ENCODE measurements at places on chromosomes 6 and 20.

DNA sequence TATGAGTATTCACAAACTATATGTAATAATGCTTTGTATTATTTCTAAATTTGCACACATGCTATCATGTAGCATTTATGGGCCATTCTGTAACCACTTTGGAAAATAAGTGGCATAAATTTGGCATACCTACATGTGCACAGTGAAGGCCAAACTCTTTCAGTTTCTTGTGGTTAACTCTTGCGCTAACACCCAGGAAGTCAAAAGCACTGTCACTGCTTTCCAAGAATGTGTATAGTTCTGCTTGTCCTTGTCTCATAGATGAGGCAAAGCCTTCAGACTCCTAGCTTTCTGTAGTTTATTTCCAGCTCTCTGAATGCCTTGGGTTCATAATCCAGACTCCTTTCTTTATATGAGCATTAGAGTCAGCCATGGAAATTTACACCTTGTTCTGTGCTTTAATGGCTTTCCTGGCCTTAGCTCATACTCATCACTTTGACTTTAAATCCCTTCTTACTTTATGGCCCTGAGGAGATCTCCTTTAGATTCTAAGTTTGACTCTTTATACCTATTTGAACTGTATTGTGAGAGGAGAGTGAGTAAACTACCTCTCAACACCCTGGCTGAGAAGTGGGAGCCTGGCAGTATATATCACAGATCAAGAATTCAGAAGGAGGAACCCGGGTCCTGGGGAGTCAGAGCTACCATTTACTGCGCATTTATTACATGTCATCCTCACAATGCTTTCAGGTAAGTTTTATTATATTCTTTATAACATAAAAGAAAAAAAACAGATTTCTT is 949 bp upstream of the SLC17A3 start:
- no peak for DNase-seq

GRCh38 chr6:42453654-42454427 is 2.1 kb upstream of the TRERF1 start:
- DNase-seq = no peak

DNA sequence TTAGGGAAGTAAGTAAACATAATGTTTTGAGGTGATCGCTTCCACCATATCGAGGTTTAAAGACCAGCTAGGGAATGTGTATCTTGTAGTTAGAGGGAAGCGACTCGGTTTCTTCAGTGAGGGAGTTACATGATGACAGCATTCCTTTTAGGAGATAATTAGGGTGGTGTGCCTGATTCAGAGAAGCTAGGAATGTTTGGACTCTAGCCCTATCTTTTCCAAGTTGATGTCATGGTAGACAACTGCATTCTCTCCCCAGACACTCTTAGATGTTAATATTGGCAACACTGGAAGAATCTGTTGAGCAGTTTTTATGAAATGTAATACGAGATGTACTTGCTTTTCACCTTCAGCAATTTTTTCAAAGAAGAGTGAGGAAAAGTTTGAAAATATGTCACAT is 12.9 kb upstream of the HIVEP1 start:
- no peak for DNase-seq

DNA sequence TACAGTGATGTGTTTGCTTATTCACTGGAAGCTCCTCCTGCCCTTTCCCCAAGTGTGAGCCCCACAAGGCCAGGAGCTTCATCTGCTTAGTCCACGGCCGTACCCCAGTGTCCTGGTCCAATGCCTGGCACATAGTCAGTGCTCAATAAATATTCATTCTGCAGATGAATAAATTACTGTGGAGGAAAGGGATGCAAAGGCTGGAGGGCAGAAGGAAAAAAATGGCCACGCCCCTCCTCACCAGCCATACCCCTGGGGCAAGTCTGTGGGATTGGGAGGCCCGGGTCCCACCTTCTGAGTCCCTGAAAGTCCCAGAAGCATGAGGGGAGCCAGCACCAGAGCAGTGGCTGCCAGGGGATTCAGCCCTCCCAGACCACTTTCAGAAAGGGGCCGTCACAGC is 65.5 kb downstream of the GRM4 start:
- DNase-seq = no peak

GRCh38 chr6:88163616-88164015 is 2.5 kb downstream of the CNR1 start:
- DNase-seq = no peak

DNA sequence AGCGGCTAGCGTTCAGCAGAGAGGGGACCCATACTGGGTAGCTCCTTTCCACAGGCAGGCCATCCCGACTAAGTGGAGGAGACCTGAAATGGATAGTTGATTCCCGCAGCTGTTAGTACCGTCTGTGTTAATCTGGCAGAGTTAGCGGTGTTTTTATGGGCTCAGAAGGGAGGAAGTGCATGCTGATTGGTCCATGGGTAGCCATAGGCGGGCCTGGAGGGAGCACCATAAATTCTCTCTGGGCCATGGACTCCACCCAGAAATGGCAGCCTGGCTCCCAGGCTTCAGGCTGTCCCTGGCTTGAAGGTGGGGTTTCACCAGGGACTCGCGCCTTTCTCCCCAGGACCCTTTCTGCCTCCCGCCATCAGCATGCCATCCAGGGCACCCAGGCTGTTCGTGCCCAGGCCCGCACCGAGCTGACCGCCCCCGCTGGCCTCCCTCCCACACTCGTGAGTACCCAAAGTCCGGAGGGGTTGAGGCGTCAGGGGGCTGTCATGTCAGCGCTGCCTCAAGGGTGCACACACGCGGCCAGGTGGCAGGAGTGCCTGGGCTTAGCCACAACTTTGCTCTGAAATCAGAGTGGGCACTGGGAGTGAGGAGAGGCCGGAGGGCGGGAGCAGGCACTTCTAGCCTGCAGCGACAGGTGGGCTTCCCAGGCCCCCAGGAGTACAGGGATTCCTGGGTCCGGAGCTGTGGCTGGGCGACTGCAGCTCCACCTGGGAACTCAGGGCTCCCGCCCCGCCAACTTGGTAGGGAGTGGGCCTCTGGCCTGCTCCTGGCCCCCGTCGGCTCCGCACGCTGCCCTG is 694.3 kb upstream of the FLRT3 start:
- no peak for DNase-seq

- no peak for DNase-seq
Observed at GRCh38 chr6:137269803-137270202, 50.6 kb upstream of the IFNGR1 start.

- no peak for DNase-seq
Observed at GRCh38 chr20:38547288-38548085, 33.5 kb upstream of the ADIG start.

GRCh38 chr20:3863317-3863716 is 16.7 kb downstream of the MAVS start:
- no peak for DNase-seq

GRCh38 chr20:23301436-23302050 is 49.0 kb upstream of the NXT1 start:
- DNase-seq = no peak

DNA sequence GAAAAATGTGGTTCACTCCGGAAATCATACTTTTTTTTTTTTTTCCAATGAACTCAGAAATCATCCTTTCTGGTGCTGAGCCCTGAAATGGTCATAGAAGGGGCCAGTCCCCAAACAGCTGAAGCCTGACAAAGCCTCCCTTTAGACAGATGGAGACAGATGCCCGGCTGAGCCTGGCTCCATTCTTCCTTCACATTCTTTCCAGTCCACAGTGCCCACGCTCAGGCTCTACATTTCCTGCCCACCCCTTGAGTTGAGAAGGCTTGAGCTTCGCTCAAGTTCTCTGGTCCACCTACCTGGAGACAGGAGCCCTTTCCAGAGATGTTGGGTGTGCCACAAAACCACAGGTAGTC is 41.2 kb downstream of the KCNK5 start:
- no peak for DNase-seq

DNA sequence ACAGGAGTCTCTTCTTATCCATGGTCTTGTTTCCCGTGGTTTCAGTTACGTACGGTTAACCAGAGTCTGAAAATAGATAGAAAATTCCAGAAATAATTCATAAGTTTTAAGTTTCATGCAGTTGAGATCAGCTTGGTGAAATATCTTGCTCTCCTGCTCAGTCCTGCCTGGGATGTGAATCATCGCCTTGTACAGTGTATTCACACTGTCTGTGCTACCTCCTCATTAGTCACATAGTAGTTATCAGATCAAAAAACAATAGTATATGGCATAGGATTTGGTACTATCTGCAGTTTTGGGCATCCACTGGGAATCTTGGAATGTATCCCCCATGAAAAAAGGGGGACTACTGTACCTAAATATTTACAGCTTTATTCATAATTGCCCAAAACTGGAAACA is 22.7 kb upstream of the MOCS1 start:
- no peak for DNase-seq

DNA sequence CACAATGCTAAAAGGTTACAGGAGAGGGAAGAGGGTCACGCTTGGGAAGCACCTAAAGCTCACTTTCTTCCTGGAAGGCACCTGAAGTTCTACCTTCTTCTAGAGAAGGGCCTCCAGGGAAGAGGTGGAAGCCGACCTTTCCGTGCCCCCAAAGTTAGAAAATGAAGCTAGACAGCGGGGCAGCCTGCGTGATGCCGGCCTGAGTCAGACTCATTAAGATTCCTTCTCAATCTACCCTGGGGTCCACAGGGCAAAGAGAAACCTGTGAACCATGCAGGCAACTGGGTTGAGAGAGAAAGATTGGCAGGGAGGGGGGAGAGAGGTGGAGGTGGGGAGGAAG is 54.8 kb upstream of the CCDC167 start:
- DNase-seq = peak; percentile 25

DNA sequence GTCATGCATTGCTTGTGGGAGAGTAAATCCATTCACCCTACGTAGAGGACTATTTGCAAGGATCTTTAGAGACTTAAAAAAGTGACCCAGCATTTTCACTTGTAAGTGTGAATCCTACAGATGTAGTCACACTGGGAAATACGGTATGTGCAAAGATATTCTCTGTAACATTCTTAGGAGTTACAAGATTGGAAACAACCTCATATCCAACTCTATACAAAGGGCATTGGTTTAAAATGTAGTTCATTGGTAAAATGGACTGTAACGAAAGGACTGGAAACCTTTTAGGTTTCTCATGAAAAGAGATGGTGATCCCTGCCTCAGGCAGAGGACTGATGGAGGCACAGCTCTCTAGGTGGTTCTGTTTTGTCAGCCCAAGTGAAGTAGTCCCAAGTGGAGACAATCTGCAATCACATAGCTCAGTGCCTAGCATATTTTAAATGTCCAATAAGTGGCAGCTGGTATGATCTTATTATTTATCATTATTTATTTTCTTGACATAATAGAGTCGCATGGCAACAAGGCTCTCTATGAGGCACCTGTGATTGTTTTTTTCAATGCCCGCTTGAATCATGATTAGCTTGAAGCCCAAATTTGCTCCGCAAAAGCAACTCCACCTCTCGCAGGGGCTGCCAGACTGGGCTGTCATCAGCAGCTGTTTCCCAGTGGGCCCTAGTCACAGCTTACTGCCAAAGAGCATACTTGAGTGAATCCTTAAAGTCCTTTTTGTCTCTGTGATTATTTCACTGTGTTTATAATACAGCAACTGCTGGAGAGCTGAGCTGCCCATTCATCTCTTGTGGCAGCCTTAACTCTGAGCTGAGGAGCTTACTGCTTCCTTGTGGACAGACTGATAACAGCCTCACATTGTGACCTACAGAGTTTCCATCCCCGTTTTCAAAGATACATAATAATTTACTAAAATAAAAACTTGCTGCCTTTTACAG is 19.8 kb upstream of the ENPP1 start:
- DNase-seq = no peak

- DNase-seq = no peak
Observed at GRCh38 chr6:4366635-4367395, 231.4 kb upstream of the ECI2 start.

- DNase-seq = no peak
Observed at GRCh38 chr6:164870164-164870563, 439.2 kb downstream of the C6orf118 start.
